CD4-positive, alpha-beta T cell treated with Interleukin-6 at 100 ng/mL for 8 hours (primary cell): ENCODE measurements at places on chromosomes 4 and X.

- DNase-seq: no peak
Measured at GRCh38 chr4:48667148-48667547, 112.9 kb downstream of the FRYL start.

GRCh38 chr4:108049406-108049805, 59.7 kb downstream of the HADH start:
- peak; percentile 34 for DNase-seq

DNA sequence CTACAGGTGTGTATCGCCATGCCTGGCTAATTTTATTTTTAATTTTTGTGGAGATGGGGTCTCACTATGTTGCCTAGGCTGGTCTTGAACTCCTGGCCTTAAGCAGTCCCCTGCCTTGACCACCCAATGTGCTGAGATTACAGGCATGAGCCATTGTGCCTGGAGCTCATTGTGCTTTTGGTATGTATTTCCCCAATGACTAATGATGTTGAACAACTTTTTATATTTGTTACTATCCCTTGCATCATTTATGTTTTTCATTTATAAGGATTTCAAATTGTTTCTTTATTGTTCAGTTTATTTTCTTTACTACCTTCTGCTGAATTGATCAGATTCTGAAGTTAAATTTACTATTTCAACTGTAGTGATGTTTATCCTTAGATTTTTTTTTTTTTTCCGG, 199.7 kb downstream of the CEP135 start:
- DNase-seq: no peak

DNA sequence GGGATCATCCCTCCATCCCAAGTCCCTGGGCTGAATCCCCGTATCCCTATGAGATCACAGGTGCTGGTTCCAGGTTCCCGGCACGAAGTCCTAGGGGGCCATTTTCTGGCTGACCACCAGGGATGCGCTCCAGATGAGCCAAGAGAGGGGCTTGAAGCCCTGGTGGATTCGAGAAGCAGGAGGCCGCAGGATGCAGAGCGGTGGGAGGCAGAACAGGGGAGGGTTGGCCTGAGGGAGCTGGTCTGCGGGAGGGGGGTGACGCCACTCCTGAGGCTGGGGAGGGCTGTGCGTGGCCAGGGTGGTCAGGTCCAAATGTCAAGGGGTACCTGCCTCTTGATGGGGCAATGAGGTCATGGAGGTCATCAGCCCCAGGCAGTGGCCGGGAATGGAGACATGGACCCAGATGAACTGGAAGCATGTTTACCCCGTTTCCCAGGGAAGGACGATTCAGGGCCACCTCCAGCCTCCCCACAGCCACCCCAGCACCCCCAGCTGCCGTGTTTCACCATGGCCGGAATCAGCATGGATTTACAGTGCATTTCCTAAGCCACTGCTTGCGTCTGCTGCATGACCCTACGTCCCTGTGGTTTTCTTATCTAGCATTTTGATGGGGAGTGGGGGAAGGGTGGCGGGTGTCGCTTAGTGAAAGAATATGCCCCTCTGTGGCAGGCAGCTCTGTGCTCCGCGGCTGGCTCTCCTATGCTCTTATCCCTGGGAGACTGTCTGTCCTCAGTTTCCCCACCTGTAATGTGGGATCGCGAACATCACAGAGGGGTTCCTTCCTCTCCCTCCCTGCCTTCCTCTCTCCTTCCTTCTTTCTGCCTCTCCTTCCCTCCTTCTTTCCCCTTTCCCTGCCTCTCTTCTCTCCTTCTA, 17.0 kb upstream of the HTRA3 start:
- DNase-seq: no peak

DNA sequence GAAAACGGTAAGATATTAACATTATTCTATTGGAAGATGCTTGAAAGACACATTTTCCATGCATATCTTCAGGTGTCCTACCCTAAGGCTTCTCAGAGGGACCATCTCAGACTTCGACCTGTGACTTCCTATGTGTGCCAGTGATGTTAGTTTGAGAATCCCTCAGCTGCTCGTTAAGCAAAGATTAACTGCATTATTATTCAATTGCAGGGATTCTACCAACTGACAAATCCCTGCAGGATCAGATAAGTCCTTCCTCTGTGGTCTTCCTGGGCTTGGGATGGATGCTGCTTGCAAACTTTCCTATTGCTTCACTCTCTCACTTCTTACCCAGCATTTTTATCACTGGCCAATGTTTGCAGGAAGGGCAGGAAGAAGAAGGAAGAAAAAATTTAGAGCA, 83.0 kb upstream of the PPARGC1A start:
- DNase-seq: no peak

DNA sequence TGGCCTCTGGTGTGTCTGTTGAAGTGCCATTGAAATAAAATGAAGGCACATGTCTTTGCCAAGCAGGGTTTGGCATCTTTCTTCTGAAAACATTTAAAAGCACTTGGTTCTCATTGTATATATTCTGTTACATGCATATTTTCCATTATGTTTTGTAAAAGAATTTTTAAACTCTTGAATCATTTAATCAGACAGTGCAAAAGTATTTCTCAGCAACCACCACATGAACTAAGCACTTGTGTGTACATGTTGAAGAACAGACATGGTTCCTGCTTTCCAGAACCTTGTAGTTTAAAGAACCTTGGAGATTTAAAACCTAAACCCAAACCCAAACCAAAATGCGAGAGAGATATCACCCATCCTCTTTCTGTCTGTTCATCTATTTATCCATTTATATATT, 220.3 kb upstream of the GIMD1 start:
- DNase-seq: no peak
